A549 treated with AZD2906 at 1 μM for 4 hours (cell line): ENCODE measurements at places on chromosomes 11 and 22. TPM values are rescaled to one million over a fixed set of nuclear protein-coding genes. Genes with fewer than 3 reads are reported as not detected.

The TCIRG1 gene
- total RNA-seq, result 66.0 to 137 TPM (median 118 TPM) in 5 replicates

The OR10A2 gene
- total RNA-seq, result not detected in 5 replicates

The MISFA gene
- 1.4 to 2.6 TPM (median 1.6 TPM) in 5 replicates for total RNA-seq

The KDM4E gene
- total RNA-seq, result not detected in 5 replicates

The CYP2D6 gene
- 0.30 to 0.70 TPM (median 0.32 TPM) in 5 replicates for total RNA-seq

The POU2AF1 gene
- 0.17 TPM in 1 of 5 replicates, not detected in the others for total RNA-seq

The CYB5R2 gene
- 4.0 to 6.1 TPM (median 4.4 TPM) in 5 replicates for total RNA-seq

The UPK3A gene
- not detected in 5 replicates for total RNA-seq

The POU2AF2 gene
- total RNA-seq, result not detected in 5 replicates

The FXYD6 gene
- total RNA-seq, result 0.16 to 0.55 TPM (median 0.28 TPM) in 5 replicates

The PKNOX2 gene
- total RNA-seq, result 0.02 TPM in 1 of 5 replicates, not detected in the others

The PI4KA gene
- total RNA-seq, result 16.9 to 20.7 TPM (median 19.7 TPM) in 5 replicates

The OR5L1 gene
- not detected in 5 replicates for total RNA-seq

The PIK3IP1 gene
- 0.58 to 0.84 TPM (median 0.60 TPM) in 5 replicates for total RNA-seq

The OR52E8 gene
- not detected in 5 replicates for total RNA-seq

The NPAS4 gene
- not detected in 5 replicates for total RNA-seq

The LRRC55 gene
- 0.01 TPM in 1 of 5 replicates, not detected in the others for total RNA-seq

The RELA gene
- total RNA-seq, result 63.5 to 78.0 TPM (median 73.7 TPM) in 5 replicates

The ACTN3 gene
- total RNA-seq, result 0.02 to 0.10 TPM (median 0.09 TPM) in 4 of 5 replicates, not detected in the other

The ACRV1 gene
- 0.12 TPM in 1 of 5 replicates, not detected in the others for total RNA-seq

The CAPN5 gene
- 7.0 to 9.1 TPM (median 7.9 TPM) in 5 replicates for total RNA-seq

The TST gene
- total RNA-seq, result 45.4 to 63.9 TPM (median 58.5 TPM) in 5 replicates

The UBTFL1 gene
- total RNA-seq, result not detected in 5 replicates

The TRIM29 gene
- 20.8 to 26.8 TPM (median 26.3 TPM) in 5 replicates for total RNA-seq

The MS4A3 gene
- total RNA-seq, result not detected in 5 replicates

The MUC5B gene
- total RNA-seq, result 1.6 to 4.1 TPM (median 2.2 TPM) in 5 replicates

The SMARCB1 gene
- 50.3 to 55.9 TPM (median 53.2 TPM) in 5 replicates for total RNA-seq
